ENCODE measurements at places on chromosomes 16 and 17. TPM values are rescaled to one million over a fixed set of nuclear protein-coding genes. Genes with fewer than 3 reads are reported as not detected.

The PITPNC1 gene
- 26.0 TPM for total RNA-seq

The SETD1A gene
- total RNA-seq, result 2.4 TPM

The ACLY gene
- total RNA-seq, result 42.7 TPM

The NOG gene
- total RNA-seq, result 1.3 TPM

The CNTNAP4 gene
- total RNA-seq, result 0.28 TPM

The POLR3K gene
- 8.6 TPM for total RNA-seq

The GHDC gene
- total RNA-seq, result 8.6 TPM

The KRT20 gene
- 0.85 TPM for total RNA-seq

DNA sequence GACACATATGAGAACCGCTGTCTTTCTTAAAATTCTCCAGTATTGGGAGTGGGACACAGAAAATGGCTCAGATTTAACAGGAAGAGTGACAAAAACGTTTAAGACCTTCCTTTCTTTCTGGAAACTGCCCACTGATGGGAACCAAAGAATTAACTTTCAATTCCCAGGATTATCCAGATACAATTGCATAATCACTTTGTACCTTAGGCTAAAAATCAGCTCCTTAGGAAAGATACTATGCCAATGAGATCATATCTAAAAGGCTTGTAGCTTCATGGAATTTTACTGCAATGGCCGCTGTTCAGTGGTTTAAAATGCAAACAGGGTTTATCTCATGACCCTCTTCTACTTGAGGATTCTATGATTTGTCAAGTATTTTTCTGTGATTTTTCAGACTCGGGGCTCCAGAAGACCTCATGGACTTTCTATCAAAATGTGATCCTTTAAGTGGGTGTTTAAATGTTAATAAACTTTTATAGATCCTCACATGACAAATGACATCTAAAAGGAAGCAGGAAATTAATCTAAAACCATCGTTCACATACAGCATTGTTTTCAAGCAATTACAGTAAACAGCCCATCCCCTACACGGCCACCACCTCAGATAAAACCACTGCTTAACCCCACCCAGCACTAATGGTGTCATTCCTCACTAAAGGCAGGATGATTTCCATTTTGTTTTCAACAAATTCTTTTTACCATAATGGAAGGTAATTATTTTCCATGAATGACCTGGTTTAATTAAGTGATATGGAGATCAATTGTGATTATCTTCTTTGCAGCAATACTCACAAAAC is 31.6 kb upstream of the ERN1 start:
- DNase-seq, result no peak

DNA sequence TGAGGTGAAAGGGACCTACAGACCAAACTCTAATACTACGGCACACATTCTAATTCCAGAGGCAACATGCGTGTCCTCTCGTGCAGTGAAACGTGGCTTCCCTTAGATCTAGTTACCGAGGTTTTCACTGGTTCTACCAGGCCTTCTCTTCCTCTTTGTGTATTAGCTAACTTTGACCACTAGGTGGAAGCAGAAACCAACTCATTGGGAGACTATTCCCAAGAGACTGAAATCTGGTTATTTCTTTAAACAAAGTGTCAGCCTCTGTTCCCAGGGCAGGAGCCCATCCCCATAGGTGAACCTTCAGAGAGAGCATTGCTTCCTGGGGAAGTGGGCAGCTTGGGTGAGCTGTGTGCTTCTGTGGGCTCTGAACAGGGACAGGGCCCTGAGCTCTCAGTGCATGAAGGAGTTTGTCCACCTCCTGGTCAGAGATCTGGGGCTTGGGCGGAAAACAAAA is 19.7 kb upstream of the RCVRN start:
- DNase-seq, result peak; percentile 83

GRCh38 chr16:6857575-6857974 is 475.1 kb upstream of the RBFOX1 start:
- no peak for DNase-seq

DNA sequence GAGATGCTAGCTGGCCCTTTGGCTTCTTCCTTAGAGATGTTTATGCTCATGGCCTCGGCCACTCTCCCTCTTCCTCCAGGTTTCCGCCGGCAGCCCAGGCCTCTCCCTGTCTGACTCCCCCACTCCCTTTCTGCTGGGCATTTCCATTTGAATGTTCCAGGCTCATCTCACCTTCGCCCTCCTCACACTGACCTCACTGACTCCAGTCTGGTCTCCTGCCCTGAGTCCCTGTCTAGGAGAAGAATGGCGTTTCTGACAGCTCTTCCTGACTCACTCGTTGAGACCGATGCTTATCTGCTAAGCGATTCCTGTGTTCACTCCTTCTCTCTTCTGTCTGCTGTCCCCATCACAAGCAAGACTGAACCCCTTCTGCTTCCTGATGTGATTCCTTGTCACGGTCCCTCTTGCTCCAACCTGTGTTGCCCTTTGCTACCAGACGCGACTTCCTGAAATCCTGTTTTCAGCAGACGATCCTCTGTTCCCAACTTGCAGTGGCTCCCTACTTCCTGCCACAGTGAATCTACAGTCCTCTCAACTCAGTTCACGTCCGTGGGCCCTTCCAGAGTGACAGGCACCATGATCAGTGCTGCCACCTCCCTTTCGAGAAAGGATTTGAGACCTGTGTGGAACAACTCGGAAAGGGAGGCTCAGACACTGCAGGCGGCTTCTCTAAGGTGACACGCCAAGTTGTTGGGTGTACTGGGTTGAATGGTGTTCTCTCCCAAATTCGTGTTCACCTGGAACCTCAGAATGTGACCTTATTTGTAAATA is 176.4 kb downstream of the MSI2 start:
- DNase-seq, result no peak

GRCh38 chr17:64291268-64291851 is 28.3 kb upstream of the TEX2 start:
- DNase-seq, result no peak

DNA sequence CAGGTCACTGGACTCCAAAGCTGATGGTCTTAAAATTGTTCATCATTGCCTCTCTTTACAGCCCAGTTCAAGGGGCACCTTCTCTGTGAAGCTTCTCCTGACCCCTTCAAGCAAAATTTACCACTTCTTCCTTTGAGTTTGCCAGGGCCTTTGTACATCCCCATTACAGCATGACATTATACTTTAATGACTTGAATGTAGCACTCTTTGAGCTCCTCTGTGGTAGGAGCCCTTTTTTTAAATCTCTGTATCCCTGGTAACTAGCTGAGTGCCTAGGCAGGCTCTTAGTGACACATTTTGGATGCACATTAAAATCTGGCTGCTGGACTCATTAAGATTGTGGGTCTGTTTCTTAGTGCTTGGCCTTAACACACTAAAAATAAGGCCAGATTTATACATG is 412.1 kb downstream of the CA10 start:
- DNase-seq, result no peak

DNA sequence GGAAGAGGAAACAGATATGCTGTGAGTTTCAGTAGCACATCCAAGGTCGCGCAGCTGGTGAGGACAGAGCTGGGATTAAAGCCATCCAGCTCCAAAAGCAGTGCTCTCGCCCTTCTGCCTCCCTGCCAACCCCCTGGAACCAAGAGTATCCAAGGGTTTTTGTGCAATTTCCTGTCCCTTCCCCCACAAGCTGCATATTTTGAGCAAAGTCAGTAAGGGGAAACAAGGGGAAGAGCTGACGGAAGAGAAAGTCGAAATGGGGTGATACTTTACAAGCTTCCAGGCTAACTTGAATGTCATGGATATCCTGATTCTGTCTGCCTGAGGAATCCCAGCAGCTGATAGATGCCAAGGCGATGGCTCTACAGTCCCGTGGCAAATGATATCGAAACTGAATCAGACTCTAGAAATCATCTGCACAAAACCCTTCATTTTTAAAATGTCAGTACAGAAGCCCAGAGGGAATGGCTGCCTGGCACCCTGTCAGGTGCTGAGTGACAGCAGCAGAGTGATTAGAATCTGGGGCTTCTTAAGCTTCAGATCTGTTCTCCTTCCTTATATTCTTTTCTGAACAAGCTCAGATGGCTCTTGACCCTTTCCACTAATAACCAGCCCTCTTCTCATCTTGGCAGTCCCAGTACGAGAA is 42.9 kb upstream of the TEKT3 start:
- DNase-seq, result no peak

DNA sequence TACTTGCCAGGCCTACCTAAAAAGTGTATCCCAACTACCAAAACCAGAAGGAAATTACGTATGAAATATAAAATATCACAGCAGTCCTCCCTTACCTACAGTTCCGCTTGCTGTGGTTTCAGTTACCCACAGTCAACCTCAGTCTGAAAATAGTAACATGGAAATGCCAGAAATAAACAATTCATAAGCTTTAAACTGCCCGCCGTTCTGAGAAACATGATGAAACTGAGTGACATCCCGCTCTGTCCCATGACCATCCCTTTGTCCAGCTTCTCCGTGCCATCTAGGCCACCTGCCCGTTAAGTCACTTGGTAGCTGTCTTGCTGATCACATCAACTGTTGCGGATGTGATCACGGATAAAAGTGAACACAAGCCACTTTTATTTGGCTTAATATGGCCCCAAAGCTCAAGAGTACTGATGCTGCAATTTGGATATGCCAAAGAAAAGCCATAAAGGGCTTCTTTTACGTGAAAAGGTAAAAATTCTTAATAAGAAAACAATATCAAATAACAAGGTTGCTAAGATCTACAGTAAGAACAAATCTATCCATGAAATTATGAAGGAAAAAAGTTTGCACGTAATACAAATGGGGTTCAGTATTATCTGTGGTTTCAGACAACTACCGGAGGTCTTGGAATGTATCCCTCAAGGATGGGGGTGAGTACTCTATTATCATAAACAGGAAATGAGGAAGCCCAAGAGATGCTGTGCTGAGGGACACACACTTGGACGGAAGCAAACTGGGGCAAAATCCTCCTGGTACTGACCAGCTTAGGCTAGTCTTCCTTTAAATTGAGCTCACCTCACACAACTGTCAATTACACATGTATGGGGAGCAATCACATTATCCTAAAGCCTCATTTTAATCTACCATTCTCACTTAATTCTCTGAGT is 8.2 kb downstream of the USP22 start:
- no peak for DNase-seq

GRCh38 chr17:73304438-73304837 is 7.4 kb downstream of the CDC42EP4 start:
- no peak for DNase-seq

DNA sequence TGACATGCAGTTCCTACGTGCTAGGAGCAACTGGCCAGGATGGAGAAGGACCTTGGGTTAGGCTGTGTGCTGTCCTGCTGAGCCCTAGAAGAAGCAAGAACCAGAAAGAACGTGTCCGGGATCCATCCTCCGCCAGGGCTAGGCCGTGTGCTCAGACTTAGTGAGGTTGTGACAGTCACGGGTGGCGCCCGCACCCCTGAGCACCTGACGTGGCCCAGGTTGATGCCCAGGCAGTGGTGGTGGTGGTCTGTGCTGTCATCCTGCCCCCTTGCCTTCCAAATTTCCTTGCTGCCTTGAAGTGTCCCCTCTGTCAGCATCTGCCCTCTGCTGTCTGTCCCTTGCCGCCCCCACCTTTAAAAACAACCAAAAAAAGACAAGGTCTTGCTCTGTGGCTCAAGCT is 4.2 kb upstream of the GSE1 start:
- DNase-seq, result no peak

DNA sequence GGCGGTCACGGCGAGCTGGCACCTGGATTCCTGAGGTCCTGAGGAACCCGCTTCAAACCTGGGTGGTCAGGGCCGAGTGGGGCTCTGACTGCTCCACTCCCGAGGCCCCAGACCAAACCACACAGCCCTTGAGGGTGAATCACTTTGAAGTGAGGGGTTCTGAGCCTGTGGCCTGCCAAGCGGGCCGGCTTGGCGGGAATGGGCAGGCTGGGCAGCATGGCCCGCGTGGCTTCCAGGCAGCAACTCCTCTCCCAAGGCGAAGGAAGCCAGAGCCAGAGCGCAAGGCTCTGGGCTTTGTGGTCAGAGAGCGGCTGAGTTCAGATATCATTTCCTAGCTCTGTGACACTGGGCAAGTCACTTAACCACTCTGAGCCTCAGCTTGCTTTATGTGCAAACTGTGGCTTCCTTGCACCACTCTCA is 42.7 kb downstream of the CMIP start:
- DNase-seq, result no peak

GRCh38 chr16:77805398-77805797 is 17.0 kb downstream of the VAT1L start:
- no peak for DNase-seq

DNA sequence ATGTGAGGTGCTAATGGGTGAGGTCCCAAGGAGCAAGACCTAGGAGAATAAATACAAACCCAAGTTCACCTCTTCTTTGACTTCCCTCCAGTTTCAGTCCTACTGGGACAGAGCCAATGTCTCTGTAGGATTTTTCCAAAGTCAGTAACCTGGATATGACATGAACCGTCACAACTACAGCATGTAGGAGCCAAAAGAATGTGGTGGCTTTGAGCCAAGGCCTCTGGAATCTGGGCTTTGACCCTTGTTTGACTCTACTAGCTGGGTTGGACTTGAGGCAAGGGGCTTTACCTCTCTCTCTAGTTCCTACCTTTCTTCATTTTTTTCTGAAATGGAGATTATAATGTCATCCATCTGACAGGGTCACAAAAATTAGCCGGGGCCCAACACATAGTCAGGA is 91.4 kb downstream of the CACNG3 start:
- no peak for DNase-seq

GRCh38 chr17:76989519-76989918 is 121.3 kb downstream of the MGAT5B start:
- DNase-seq, result no peak

- DNase-seq, result no peak
Observed at GRCh38 chr16:4465977-4466779, 8.2 kb downstream of the NMRAL1 start.

DNA sequence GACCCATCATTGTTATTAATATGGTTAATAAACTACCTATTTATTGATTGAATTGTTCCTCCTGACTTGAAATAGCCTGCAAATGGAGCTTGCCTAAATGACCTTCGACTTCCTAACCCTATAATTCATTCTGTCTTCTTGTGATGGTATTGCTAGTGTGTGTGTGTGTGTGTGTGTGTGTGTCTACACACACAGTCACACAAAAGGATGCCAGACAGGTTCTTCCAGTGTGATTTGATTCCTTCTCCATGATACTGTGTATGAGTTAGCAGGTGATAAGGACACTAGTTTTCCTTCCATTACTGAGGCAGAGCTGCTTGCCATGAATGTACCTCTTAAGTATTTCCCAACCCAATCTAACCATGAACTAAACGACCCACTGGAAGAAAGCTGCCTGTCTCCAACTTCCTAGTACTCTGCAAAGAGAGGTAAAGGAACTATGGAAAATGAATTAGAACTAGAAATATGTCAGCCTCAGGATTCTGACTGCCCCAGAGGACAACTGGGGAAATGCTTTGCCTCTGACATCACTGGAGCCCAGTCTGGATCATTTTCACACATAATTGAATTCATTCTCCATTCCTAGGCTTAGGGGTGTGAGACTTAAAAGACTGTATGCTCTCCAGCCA is 3.5 kb upstream of the CDC6 start:
- DNase-seq, result no peak

GRCh38 chr17:71104225-71104624 is 934.9 kb downstream of the KCNJ2 start:
- no peak for DNase-seq

DNA sequence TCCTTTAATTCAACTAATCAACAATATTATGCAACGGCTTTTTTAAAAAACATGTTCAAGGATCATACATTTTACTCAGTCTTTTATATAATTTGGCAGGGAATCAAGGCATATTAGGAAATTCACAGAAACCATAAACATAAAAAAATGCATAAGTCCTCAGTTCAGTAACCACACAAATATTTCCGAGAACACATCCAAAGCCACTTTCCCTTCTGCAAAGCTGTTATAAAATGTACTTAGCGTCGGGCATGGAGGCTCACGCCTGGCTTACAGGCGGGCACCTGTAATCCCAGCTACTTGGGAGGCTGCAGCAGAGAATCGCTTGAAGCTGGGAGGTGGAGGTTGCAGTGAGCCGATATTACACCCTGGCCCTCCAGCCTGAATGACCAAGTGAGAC is 9.7 kb upstream of the ZC3H7A start:
- no peak for DNase-seq

GRCh38 chr16:78584991-78585390 is 485.5 kb downstream of the WWOX start:
- no peak for DNase-seq

All from thymus (tissue), 14 donors.